NCI-H2081 (cell line): ENCODE measurements at places on chromosomes 12 and 14.

DNA sequence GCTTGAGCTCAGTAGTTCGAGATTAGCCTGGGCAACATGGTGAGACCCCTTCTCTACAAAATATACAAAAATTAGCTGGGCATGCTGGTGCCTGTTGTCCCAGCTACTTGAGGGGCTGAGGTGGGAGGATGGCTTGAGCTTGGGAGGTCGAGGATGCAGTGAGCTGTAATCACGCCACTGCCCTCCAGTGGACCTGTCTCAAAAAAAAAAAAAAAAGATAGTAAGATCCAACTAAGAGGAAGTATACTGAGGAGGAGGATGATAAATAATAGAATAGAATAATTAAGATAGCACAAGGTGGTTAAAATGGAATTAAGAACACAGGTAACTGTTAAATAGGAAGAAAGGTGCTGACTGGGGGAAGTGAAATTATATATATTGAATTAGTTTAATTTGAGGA, 37.0 kb upstream of the BAZ1A start:
- DNase-seq: no peak

GRCh38 chr12:5163661-5164060, 120.0 kb downstream of the KCNA5 start:
- DNase-seq: no peak

DNA sequence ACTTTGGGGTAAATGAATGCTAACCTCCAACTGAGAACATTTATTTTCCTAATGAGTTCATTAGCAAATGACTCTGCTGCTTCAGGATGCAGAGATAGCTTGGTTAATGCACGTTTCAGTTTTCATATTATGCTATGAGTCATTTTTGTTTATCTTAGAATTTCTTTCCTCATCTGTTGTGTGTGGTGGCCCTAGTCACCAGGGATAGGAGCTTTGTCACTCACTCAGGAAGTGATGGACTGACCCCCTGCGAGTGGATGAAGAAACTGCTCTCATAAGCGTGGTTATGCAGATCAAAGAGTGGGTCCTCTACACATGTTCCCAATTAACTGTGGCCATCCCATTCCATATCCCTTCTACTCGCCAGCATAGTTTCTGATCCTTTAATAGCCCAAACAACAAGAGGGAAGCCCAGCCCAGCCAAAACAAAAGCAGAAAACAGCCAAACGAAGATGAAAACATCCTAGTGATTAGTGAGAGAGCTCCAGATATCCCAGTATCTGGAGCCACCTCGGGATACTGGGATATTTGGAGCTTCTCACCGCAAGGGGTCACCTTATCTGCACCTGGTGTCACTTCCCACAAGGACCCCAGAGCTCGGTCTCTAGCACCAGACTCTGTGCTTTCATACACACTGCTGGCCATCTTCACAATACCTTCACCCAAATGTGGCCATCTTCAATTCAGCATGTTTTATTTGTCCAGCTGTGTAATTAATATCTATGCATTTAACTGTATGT, 8.6 kb downstream of the TC2N start:
- no peak for DNase-seq

DNA sequence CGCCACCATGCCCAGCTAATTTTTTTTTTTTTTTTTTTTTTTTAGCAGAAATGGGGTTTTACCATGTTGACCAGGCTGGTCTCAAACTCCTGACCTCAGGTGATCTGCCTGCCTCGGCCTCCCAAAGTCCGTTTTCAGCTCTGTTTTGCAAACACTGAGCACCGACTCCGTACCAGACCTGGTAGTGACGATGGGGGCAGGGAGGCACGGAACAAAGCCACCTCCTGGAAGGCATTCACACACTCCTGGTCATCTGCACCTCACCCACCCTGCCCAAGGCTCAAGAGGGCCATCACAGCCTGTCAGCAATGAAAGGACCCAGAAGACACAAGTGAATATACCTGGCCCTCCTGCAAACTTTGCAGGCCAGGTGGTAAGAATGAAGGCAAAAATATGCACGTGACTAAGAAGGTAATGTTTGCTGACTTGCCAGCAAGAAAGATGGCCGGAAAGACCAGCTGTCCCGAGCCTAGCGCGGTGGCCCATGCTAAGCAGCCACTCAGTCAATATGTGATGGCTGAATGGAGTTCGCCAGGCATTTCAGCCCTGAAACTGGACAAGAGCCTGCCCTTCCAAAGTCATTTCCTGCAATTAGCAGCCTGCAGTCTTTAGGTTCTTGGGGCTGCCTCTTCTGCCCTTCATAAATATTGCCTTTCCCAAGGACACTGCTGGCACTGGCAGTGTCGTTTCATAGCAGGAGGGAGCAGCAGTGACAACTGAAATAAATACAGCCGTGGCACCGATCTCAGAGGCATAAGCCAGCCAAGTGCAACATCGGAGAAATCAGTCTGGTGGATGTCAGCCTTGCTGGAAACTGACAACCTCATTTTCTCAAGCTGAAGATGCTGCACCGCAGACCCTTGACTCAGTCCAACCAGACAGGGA, 17.6 kb downstream of the MMAB start:
- DNase-seq: peak; percentile 13

DNA sequence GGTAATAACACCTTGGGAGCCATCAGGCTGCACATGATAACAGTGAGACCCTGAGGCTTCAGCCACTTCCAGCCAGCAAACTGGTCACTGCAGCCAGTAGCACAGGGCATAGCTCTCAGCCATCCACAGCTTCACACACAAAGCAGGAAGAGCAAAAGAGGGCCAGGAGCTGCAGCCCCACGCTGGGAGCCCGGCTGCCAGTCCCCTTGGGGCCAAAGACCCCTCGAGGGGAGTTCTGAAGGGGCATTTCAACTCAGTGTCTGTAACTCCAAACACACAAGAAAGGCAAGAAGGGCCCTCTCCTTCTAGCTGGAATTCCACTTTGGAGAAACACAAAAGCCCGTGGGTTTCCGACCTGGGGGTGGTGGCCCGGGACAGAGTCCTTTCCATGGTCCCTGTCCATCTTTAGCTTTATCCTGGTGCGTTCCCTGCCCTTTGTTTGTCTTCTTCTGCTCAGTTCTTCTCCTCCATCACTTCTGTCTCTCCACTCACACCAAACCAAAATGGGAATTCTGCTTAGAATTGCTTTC, 151.8 kb upstream of the FKBP4 start:
- no peak for DNase-seq

- no peak for DNase-seq
These were observed 2.3 kb upstream of the GLIPR1 start for GRCh38 chr12:75478116-75478794.

GRCh38 chr14:22629361-22629760, 14.8 kb downstream of the OR6J1 start:
- DNase-seq: no peak

- DNase-seq: peak; percentile 18
These were observed 57.9 kb upstream of the TMX1 start for GRCh38 chr14:51182131-51182565.

GRCh38 chr12:91154131-91154530, 28.5 kb downstream of the DCN start:
- DNase-seq: no peak

DNA sequence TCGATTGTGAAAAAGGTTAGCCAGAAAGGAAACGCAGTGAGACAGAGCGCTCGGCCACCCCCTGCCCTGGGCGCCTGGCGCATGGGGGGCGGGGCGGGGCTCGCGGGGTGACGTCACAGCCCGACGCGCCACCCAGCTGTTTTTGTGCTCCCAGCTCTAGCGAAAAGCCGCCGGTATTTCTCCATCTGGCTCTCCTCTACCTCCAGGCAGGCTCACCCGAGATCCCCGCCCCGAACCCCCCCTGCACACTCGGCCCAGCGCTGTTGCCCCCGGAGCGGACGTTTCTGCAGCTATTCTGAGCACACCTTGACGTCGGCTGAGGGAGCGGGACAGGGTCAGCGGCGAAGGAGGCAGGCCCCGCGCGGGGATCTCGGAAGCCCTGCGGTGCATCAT, at the start of gene GABARAPL1:
Gene GABARAPL1 (plus strand): TSS at position 139 of the 393 bp plus-strand sequence. CDS start 253 bp downstream, at position 392.
- peak; percentile 54 for DNase-seq

DNA sequence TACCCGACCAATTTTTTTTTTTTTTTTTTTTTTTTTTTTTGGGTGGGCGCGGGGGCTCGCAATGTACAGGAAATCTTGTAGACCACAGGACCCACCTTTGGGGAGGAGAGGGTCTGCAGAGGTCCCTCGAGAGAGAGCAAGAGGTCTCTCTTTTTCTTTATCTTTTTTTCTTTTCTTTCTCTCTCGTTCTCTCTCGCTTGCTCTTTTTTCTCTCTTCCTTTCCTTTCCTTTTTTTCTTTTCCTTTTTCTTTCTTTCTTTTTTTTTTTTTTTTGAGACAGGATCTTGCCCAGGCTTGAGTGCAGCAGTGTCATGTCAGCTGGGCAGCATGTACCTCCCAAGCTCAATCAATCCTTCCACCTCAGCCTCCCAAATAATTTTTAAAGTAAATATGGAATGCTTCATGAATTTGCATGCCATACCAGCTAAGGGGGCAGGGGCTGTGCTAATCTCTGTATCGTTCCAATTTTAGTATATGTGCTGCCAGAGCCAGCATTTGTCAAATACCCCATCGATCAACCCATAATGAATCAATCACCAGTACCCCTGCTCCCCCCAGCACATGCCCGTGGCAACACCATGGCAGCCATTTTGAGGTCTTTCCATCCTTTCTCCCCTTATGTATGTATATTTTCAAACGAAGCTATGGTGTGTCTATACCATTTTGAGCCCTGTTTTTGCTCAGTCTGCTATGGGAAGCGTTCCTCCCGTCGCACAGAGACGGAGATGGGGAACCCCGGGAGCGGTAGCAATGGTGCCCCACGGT, 9.3 kb downstream of the PAPLN start:
- no peak for DNase-seq

- no peak for DNase-seq
These were observed 69.0 kb upstream of the DUSP6 start for GRCh38 chr12:89421092-89421835.

GRCh38 chr14:95133282-95133681, 24.0 kb downstream of the DICER1 start:
- no peak for DNase-seq

- DNase-seq: no peak
These were observed 19.7 kb upstream of the MON2 start for GRCh38 chr12:62446754-62447452.
